Jurkat, Clone E6-1 (cell line): ENCODE measurements at places on chromosomes 2 and 18.
A peak's percentile ranks its signal among the peaks of the same experiment; 100 is the strongest.

- DNase-seq = no peak
Measured at GRCh38 chr2:71330585-71331330, 824 bp upstream of the ZNF638 start.

GRCh38 chr2:157291018-157291417 is 33.5 kb downstream of the GALNT5 start:
- DNase-seq = no peak

GRCh38 chr2:121125350-121125749 is 159.7 kb downstream of the TFCP2L1 start:
- DNase-seq = no peak

DNA sequence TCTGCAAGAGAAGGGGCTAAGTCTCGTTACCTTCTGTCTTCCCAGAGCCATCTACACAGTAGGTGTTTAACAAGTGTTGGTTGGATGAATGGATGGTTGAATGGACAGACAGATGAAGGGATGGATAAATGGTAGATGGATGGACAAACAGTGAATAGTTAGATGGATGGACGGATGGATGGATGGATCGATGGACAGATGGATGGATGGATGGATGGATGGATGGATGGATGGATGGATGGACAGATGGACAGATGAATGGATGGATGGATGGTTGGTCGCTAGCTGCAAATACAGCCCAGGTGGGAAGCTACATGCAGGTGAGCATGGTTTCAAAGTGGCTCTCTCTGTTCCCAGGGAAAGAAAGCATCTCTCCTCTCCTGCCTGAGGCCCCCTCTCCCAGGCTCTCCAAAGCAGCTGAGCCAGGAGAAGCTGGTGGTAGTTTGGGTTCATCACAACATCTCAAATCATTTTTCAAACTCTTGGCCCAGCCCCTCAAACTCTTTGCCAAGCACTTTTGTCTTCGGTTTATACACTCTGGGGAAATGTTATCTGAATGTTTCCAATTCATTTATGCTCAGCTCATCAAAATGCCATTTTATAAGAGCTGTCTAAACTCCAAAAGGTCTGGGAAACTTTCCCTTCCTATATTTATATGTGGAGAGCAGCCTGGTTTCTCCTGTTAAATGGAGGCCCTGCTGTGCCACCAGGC is 192.7 kb downstream of the ANAPC1 start:
- no peak for DNase-seq

DNA sequence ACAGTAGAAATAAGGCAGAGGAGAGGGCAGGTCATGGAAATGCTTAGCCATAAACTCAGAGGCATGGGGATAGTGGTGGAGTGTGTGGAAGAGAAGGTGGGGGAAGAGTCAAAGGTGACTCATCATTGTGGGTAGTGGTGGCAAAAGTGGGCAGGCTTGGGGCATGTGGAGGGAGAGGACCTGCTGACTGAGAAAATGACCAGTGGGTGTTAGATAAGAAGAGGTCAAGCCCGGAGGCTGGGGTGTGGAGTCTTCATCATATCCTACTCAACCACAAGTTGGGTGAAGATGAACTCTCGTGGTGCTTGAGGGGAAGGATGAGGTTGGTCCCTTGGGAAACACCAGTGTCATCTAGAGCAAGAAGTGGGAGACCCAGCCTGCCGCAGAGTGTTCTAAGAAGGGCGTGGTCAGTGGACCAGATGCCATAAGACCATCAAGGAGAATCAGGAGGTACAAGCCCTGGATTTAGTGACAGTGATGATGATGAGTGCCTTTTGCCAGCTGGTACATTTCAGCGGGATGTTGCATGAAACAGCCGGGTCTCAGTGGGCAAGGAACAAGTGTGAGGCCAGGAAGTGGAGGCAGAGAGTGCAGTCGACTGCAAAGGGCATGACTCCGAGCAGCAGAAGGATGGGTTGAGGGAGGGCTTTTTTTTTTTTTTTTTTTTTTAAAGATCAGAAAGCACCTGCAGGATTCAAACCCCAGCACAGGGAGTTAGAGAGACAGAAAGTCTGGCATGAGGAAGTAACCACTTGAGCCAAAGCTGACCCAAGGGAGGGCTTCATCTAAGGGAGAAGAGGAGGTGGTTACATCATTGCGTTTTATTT is 122.6 kb upstream of the SPRED2 start:
- DNase-seq = peak; percentile 33

GRCh38 chr18:44130376-44130942 is 550.2 kb upstream of the SETBP1 start:
- peak; percentile 28 for DNase-seq

- DNase-seq = no peak
Measured at GRCh38 chr2:147600646-147601045, 244.2 kb upstream of the ACVR2A start.

DNA sequence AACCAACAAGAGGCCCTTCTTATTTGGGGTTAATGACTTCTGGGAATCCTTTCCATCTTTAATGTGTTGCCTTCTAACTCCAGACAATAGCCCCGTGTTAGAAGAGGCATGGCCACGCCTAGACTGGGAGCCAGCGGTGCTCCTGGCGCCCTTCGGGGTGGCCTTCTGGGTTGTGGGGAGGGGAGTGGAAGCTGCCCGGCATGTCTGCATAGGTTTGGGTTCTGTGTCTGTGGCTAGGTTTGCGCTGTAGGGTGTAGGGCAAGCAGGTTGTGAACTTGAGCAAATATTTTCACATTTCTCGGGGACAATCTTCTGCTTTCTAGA is 40.4 kb downstream of the CELF4 start:
- DNase-seq = no peak

DNA sequence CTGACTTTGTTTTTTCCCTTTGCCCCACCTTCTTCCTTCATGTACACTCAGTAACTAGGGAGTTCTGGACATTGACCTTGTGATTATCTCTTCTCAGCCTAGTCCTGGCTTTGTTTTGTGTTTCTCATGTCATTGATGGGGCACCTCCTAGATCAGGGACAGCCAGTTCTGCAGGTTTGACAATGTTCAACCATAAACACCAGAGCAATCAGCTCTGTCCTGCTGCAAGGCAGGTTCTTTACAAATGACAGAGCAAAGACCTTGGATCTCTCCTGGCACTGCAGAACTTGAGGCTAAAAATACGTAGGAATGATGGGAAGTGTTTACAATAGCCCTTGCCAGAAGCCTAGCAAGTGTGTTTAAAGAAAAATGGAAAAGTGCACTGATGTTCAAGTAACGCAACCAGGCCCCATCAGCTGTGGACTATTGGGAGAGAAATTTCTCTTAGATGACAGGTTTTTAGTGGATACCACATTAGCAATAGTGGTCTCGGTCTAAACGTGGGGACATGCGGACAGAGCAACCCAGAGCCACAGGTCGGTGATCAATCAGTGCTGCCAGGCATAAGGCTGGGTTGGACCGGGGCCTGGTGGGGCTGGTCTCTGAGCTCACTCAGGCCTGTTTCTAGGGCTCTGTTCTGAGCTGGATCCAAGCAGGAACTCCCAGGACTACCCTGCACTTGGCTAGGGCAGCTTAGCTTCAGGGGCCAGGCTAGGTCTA is 76.8 kb downstream of the SOWAHC start:
- no peak for DNase-seq

- DNase-seq = no peak
Measured at GRCh38 chr18:13800505-13801259, 23.3 kb upstream of the MC5R start.

- no peak for DNase-seq
Measured at GRCh38 chr2:120123090-120123489, 100.1 kb downstream of the TMEM185B start.

DNA sequence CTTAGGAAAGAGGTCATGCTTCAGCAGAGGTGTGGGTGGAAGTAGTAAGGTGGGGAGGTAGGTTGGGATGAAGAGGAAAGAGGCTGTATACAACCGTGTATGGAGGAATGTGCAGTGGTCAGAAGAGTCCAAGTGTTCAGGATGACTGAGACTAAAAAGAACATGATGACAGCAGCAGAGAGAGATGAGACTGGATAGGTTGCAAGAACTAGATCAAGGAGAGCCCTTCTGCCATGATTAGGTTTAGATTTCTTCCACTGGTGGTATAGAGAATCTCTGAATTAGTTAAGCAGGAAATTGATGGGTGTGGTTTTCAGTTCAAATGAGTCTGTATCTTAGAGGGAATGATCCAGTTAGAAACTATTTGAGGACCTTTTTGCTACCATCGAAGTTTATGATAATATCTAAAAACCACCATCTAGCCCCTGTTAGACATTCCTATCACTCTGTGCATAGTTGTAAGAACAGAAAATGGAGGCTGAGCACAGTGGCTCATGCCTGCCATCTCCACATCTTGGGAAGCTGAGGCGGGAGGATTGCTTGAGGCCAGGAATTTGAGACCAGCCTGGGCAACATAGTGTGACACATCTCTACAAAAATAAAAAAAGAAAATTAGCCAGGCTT is 221.0 kb downstream of the LTBP1 start:
- DNase-seq = no peak

- no peak for DNase-seq
Measured at GRCh38 chr18:11831921-11832320, 19.3 kb upstream of the CHMP1B start.

- DNase-seq = no peak
Measured at GRCh38 chr18:3932276-3932675, 482.3 kb downstream of the TGIF1 start.

DNA sequence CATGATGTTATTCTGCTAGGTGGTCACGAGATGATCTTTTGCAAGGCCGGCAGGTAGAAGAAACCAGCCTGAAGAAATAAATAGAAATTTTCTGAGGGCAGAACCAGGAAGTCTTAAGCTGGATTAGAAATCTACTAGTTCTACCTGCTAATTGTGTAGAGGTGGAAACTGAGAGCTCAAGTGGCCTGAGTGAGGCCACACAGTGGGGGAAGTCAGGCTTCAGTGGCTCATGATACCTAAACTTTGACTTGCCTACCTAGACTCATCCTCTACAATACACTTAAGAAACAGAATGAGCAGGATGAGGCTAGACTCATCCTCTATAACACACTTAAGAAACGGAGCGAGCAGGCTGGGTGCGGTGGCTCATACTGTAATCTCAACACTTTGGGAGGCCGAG is 134.9 kb upstream of the NDUFV2 start:
- DNase-seq = no peak

DNA sequence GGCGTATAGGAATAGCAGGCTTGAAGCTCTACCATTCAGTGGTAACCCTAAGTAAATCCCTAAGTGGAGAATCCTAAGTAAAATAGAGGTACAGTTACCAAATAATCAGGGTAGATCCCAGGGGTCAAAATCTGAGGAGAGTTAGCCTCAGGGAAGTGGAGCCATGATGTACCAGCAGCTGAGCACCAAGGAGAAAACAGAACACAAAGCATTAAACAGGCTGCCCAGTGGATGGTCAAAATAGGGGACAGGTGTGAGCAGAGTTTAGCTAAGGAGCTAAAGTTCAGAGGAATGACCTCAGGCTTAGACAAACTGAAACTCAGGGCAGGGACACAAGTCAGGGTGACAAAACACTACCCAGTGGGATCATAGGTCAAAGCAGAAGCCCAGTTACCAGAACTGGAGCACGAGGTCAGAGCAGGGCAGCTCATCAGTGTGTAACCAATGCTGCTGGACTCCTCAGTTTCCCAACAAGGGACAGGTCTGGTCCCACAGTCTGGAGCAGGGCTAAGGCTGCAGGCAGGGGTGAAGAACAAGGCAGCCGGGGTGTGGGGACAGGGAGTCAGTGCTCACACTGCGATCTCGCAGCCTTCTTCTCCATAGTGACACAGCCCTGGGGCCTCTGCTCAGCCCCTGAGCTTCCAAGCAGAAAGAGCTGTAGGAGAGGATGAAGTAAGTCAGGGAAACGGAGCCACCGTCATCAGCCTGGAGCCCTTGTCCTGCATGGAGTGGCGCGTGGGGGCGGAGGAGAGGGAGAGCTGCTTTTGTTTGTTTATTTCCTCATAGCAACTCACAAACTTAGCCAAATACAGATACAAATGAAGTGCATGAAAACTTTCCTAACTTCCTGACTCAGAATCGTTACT is 264.0 kb downstream of the MREG start:
- no peak for DNase-seq

GRCh38 chr2:203550266-203550665 is 15.2 kb upstream of the RAPH1 start:
- DNase-seq = no peak

GRCh38 chr2:105380432-105381100 is 18.3 kb downstream of the FHL2 start:
- DNase-seq = no peak

GRCh38 chr2:156325688-156326525 is 6.6 kb downstream of the NR4A2 start:
- no peak for DNase-seq

DNA sequence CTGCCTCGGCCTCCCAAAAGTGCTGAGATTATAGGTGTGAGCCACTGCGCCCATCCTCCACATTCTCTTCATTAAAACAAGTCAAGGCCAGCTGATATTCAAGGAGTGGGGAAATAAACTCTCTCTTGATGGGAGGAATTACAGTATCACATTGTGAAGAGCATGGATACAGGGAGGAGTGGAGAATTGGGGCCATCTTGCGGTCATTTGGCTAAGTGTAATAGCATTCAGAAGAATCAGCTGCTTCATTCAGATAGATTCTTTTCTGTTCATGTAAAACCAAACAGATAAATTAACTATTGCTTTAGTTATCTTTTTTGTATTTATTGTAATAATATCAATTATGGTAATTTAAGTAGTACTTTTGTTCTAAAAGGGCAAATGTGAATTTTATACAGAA is 156.3 kb downstream of the UBR3 start:
- DNase-seq = no peak

DNA sequence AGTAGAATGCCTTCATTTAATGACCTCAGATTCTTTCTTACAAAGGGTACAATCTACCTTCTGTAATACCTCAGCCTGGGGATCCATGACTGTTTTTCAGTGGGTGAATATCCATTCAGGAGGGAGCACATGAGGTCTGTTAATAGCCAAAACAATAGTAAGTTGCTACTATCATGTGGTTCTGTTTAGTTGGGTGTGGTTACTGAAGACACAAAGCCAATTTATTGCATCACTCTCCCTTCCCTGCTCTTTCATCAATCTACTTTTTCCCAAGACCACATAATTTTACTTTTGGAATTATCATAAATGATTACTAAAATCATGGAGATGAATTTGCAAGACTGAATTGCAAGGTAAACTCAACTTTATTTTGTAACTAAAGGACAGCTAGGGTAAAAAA is 254.2 kb downstream of the GALNT13 start:
- no peak for DNase-seq
